ENCODE measurements at places on chromosomes 6 and 20.

DNA sequence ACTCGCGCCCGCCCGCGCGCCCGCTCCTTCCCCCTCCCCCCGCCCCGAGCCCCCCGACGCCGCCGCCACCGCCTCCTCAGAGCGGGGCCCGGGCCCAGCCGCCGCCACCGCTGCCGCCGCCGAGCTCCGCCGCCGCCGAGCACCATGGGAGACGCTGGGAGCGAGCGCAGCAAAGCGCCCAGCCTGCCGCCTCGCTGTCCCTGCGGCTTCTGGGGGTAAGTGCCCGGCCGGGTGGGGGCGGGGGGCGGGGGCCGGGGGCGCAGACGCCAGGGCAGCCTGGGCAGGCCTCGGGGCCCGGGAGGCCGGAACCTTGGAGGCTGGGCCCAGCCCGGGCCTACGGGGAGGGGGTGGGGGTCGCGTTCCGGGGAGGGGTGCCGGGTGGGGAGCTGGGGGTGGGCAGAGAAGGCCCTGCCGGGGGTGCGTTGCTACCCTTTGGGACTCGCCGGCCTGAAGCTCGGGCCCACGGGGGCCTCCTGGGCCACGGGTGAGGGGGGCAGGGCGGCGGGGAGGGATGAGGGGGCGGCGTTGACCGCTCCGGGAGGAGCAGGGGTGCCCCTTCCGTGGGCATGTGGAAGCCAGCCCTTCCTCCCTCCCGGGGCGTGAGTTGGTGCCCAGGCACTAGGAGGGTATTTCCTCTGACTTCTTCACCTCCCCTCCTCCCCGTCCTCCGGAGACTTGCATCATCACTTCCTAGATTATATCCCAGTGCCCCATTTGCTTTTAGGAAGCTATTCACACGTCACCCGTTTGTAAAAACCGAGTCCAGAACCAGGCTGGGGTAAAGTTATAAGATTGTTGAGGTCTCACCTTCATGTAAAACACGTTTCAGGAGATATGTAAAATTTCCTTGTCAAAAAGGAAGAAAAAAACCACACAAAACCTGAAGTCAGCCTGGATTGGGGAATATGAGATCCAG lies 533 bp downstream of the ZFAND3 start:
- peak; percentile 11 for DNase-seq

GRCh38 chr6:87099472-87099871 lies 4.6 kb upstream of the CGA start:
- DNase-seq = no peak

DNA sequence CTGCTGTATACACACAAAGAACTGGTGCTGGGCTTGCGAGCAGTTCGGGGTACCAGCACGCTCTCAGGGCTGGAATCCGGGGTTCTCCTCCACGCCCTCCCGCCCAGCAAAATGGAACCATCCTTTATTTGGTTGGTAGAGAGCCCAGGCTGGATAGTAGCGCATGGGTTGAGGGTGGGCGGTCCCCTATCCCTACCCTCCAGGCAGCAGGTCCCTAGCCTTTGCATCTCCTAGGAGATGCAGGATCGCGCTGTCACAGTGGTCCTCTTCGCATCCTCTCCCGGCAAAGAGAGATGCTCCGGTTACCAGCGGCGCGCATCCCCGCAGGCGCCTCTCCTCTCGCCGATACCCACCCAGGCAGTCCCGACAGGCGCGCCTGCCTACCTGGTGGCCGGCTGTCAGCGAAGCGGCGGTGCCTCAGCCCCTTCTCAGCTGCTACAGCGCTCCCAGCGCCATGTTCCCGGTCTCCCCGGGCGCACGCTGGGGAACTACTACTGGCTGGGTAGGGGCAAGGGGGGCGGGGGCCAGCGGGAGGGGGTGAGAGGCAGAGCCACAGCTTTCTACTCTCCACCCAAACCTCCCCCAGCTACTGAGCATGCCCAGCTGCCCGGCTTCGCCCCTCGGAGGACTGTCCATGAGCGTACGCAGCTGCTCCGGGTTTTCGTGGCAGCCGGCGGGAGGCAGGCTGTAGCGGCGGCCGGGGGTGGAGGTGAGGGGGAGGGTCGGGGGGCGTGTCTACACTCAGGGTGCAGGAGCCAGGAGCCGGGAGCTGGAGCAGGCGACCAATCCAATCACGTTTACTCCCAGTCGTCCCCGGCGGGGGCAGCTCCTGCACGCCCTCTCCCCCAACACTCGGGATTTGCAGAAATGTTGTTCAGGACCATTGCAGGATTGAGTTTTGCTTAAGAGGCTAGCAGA lies at the start of gene PAK5:
Gene PAK5, minus strand, starts transcription at position 699 of the 918 bp plus-strand sequence. CDS start 194,748 bp downstream, outside the sequence.
- DNase-seq = no peak

DNA sequence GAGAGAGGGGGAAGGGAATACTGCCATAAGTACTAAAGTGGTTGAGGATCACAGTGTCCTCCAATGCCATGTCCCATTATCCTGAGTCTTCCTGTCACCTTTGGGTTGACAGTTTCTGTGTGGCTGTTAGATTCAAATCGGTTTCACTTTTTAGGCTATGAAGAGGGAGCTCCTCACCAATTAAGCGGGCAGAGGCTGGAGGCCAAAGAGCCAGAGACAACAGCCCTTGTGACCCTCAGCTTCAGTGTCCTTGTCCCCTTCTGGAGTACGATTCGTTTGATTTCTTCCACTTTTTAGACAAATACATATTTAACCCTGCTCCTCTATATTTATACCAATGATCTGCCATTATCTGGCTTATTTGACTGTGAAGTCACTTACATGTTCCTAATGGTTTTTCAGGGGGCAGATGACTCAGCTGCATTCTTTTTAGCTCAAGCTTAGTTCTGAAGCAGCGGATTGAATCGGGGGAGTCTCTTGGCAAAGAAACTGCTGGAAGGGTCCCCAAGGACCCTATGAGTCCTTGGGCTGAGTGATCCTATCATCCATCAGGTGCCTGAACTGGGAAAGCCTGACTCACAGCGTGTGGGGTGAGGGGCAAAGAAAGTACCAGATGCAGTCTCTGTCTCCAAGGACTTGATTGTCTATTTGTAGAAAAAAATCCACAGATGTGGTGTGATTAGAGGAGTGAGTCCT lies 18.2 kb downstream of the FERMT1 start:
- DNase-seq = no peak

DNA sequence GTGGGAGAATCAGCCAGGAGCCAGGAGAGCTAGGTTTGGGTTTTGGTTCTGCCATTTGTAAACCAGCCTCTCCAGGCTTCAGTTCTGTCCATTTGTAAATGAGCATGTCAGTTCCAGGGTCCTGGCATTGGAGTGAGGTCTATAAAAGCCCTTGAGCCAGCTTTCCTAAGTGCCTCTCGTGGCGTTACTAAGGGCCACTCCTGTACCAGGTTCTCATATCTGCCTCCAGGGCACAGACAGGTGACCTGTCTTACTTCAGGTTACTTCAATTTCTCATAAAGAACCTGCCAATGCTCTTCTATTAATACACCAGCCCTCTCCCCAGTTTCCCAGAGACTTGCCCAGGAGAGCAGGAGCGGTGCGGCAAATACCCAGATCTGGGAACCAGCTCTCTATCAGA lies 101.9 kb downstream of the VEGFA start:
- DNase-seq = no peak

- DNase-seq = no peak
These were observed 150.3 kb downstream of the CDK19 start for GRCh38 chr6:110664933-110665332.

DNA sequence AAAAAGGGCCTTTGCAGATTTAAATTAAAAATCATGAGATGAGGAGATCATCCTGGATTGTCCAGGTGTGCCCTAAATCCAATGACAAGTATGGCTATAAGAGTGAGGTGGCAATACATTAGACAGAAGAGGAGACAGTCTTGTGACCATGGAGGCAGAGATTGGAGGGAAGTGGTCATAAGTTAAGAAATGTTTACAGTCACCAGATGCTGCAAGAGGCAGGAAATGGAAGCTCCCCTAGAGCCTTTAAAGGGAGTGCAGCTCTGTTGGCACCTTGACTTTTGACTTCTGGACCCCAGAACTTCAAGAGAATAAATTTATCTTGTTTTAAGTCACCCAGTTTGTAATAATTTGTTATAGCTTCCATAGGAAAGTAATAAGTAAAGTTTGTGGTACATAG lies 61.1 kb downstream of the HMGN3 start:
- no peak for DNase-seq

DNA sequence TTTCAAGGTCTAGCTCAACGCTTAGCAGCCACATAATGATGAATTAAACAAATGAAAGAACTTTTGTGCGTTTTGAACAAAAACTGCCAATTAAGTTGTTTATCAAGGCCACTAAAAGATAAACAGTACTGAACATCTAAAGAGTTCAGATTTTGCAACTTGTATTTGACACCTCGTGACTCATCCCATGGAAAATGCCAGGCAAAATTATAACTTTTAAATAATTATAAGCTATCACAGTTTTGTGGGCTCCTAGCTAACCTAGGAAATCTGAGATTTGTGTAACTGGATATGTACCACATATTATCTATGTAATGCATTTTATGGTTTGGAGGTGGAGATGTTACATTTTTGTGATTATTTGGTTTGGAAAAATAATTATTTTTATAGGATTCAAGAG lies 9.6 kb upstream of the BAG2 start:
- no peak for DNase-seq

DNA sequence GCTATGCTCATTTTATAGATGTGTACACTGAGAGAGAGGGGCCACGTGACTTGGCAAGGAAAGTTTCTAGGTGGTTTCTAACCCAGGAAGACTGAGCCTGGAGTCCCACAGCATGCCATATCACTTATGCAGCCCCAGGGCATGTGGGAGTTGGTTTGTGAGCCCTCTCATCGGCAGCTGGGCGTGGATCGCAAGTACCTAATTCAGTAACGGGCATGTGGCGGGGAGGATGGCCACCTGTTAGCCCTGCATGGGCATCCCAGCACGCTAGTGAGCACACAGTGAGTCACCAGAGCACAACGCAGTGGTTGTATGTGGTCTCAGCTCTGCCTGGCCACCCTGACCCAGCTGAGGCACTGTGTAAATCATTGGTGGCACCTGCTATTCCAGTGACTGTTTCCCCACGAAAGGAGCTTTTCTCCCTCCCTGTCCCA lies 88.3 kb downstream of the NINL start:
- no peak for DNase-seq

DNA sequence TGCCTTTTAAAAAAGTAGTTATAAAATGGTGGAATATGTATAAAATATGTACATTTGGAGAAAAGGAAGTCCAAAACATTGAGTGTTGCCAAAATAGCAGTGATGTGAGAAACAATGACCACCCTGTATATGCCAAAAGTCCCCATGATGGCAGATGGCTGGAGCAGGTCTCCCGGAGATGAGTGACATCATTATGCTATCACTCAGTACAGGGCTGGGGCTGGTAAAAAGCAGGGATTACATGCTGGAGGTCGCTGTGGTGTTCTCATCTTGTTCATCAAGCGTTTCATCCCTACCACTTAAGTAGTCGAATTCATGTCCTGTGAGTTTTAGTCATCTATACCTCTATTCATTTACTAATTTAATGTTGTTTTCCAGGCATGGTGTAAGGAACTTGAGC lies 315.3 kb upstream of the SLC35B3 start:
- DNase-seq = no peak

- no peak for DNase-seq
These were observed 681.0 kb upstream of the GJE1 start for GRCh38 chr6:141451511-141452353.

- no peak for DNase-seq
These were observed 43.7 kb downstream of the LRP11 start for GRCh38 chr6:149820506-149820905.

GRCh38 chr6:114783083-114783482 lies 440.3 kb upstream of the HS3ST5 start:
- no peak for DNase-seq

- no peak for DNase-seq
These were observed 622.4 kb downstream of the HTR1B start for GRCh38 chr6:76840865-76841264.

DNA sequence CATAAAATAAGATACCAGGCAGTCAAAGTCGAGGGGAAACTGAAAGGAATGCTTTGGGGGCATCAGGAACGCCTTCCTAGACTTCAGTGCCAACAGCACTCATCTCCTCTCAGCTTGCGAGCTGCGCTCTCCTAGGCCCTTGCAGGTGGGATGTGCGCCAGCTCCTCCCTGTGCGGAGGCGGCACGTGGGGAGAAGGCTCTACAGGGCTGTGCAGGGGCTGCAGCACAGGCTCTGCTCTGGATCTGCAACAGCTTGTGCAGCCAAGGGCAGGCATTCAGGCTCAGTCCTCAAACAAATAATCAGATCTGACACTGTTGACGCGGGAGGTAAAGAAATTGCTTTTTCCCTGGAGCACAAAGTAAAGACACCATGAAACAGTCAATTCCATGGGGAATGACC lies 144.8 kb downstream of the TTLL2 start:
- no peak for DNase-seq

GRCh38 chr6:110699780-110700179 lies 115.5 kb downstream of the CDK19 start:
- DNase-seq = no peak

GRCh38 chr6:31489086-31489485 lies 8.9 kb upstream of the MICB start:
- DNase-seq = no peak

DNA sequence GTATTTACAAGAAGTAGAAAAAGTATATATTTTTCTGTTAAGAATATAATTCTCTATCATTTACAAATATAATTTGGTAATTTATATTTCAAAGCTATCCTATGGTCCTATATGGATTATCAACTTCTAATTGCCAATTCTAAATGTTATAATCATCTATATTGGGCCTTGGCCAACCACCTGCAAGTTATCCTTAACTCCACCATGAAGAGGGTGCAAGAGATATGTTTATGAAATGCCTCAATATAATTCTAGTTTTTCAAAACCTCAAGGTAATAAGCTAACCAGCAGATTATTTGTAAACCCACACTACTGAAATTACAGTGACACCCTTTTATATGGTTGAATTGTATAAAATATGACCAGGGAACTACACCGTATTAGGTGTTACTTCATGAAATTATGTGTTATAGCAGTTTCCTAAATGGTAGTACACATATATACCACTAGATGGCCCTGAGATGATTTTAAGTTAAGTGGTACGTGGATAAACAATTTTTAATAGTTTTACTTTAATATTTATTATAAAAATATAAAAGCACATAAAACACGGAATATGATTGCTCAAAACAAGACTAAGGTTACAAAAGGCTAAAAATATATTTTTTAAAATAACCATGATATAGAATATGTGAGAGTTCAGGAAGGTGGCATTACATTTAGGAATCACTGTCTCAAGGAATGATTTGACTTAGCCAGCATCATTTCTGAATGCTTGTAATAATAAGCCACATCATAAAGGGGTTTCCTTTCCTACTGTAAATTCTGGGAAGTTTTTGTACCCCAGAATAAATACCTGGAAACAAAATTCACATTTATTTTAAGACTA lies 9.8 kb upstream of the PNISR start:
- DNase-seq = no peak

- no peak for DNase-seq
These were observed 145.8 kb downstream of the OR2B2 start for GRCh38 chr6:27766405-27766804.

DNA sequence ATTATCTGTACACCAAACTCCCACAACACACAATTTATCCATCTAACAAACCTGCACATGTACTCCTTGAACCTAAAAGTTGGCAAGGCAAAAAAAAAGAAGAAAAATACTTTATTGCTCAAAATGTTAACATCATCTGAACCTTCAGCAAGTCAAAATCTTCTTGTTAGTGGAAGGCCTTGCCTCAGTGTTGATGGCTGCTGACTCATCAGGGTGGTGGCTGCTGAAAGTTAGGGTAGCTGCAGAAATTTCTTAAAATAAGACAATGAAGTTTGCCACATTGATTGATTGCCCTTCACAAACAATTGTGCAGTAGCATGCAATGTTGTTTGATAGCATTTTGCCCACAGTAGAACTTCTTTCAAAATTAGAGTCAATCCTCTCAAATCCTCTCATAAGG lies 2.7 kb upstream of the WFDC11 start:
- no peak for DNase-seq
